ENCODE measurements at places on chromosomes 7 and 10.

DNA sequence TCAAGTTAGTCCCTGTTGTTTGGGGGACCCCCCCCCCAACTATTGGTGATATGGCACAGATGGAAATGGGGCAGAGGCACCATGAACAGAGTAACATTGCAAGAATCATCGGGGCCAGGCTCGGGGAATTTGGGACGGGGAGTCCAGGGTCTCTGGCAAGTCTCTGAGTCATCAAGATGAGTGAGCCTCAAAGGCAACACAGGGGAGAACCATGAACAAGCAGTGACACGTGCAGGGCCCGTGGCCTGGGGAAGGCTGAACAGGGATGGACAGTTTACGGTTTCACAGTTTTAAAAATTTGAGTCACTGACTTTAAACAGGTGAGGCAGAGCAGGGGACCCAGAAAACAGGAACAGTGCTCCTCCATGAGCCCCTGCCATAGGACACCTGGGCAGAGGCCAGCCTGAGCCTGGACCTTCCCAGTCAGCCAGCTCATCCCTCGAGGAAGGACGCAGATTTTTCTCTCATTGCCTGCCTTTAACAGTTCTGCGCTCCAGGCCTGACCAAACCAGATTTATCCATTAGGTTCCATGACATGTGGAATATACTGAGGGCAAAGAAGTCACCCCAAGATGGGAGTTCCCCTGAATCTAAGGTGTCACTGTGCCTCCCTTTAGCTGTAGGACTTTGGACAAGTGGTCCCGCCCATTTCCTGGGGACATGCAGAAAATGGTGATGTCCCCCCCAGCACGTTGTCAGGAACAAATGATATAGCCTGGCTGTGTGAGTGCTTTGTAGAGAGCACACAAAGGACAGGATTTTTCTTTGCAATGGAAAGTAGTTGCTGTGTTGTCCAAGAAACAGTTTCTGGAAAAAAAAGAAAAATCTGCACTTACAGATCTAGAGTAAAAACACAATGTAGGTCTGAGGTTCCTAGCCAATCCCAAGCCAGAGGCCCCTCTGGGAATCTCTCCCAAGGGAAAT, 23.8 kb downstream of the CHST15 start:
- no peak for DNase-seq

- no peak for DNase-seq
Observed at GRCh38 chr7:50213622-50214017, 90.9 kb upstream of the IKZF1 start.

DNA sequence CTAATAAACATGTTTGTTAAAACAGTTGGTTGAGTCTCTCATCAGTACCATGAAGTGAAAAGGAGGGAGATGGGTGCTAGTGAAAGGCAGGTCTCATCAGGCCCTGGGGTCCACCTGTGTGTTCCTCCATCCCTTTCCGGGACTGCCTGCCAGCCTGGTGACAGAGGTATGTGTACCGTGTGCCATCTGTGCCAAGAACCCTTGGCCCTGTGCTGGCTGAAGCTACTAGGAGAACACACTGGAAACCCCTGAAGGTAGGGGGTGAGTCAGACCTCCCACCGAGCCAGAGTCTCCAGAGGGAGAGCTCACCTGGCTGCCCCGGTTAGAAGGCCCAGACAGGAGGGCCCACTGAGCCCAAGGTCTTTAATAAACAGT, 2.3 kb downstream of the DDIT4 start:
- no peak for DNase-seq

GRCh38 chr10:57884965-57885617, 382.6 kb downstream of the IPMK start:
- DNase-seq, result no peak
